ENCODE measurements at places on chromosomes 6 and 20.

DNA sequence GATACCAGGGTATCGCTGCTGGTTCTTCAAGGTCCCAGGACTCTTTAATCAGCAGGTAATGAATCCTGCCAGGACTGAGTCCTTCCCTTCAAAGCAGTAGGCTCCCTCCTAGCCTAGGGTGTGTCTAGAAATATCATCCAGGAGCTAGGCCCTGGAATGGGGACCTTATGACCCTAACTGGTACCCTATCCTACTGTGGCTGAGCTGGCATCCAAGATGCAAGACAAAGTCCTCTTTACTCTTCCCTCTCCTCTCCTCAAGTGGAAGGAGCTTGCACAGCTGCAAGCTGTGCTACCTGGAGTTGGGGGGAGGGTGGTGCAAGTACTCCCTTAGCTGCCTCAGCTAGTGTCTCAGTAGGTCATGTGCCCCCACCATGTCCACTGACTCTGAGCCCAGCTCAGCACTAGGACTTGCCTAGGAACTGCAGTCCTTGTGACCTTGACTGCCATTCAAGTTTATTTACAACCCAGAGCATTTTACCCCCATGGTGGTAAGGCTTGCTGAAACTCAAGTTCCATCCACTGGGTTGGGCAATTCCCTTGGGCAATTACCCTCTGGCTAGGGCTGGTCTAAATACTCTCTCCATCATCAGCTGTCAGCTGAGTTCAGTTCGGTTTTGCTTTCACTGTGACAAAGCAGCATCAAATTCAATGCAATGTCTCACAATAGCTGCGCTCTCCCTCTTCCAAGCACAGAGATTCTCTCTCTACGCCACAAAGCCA lies 48.4 kb upstream of the TOP1 start:
- no peak for DNase-seq

GRCh38 chr6:25307805-25308494 lies 28.8 kb downstream of the CARMIL1 start:
- DNase-seq: no peak

DNA sequence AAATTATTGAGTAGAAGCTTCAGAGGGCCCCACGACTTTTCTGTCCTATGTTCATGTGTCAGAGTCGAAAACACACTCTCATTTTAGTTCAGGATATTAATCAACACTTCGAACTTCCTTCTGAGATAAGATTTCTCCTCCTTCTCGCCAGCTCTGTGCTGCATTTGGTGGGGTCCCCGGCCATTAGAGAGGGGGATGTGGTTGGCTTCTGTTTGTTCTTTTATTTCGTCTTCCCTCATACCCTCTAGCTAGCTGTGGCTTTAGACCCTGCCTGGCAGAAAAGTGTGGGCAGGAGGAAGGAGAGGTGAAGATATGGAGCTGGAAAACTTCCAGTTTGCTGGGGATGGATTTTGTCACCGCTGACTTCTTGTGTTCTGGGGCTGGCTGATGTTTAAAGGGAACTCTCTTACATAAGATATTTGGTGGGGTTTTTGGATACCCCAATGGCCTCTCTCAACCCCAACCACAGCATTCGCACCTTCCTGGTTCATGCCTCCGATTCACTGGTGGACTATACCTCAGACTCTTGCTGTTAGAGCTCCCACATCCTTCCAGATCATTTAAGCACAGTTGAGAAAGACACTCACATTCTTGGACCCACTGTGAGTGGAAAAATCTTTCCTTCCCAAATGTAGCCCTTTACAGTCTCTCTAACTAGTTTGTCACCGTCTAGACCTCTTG lies 30.7 kb upstream of the TMX4 start:
- DNase-seq: no peak

GRCh38 chr20:57652606-57653545 lies 32.6 kb upstream of the ZBP1 start:
- no peak for DNase-seq

- no peak for DNase-seq
These were observed 40.6 kb upstream of the ECHDC1 start for GRCh38 chr6:127383988-127384387.

DNA sequence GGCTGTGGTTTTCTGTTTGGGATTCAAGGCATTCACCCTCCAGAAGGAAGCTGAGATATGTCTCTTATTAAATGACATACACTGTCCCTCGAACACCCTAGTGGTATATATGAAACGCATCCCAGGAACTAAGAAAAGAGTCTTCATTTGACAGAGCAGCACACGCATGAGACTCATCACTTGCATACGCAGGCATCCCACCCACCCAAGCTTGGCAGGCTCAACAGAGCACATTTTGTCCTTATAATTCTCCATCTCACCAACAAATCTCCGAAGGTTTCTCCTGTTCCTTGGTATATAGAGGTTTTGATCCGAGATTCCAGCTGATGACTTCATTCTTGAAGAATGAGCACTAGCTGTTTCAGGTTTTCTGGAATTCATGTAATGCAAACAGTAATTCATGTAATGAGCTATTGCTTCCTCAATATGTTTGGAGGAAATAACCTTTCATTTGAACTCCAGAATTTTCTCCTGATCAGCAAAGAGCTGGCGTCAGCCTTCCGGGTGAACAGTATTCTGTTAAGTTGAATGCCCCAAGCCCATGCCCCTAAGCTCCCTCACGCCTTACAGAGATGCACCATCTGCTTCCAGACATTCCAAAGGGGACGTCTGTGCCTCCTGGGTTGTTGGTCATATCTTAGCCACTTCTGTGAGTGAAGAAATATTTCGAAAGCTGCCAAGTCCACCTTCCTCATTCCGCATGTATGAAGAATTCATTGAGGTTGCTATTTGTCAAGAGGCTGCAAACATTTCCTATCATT lies 66.0 kb upstream of the CDH4 start:
- no peak for DNase-seq

- no peak for DNase-seq
These were observed 517.5 kb downstream of the CDKAL1 start for GRCh38 chr6:21051777-21052176.

DNA sequence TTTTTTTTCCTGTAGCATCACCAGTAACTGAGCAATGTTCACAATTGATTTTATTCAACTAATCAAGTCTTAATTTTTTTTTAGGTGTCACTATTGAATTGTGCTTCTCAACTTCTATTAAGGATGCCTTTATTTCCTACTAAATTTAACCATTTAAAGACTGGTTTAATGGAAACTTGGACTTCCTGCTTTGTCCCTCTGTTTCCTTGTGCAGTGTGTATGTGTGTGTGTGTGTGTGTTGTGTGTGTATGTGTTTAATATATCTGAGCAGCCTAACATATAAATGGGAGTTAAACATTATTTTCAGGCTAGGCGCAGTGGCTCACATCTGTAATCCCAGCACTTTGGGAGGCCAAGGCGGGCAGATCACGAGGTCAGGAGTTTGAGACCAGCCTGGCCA lies 1.8 kb downstream of the SERPINB6 start:
- no peak for DNase-seq

GRCh38 chr6:104050455-104050854 lies 809.3 kb downstream of the HACE1 start:
- DNase-seq: no peak

DNA sequence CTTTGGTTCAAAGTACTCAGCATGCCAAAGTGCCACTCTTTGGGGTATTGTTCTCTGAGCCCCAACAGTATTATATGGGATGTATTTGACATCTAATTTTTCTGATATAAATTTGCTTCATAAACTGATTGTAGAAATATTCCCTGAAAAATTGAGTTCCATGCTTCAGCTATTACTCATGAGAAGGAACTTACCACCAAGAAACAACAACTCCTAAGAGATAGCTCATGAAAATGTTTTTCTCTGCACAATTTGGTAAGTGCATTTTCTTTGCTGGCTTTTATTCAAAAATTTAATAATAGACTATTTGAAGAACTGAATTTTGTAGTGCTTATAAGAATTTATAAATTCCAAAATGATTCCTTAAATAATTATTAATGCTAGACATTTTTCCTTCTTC lies 12.8 kb upstream of the TPD52L1 start:
- no peak for DNase-seq

GRCh38 chr6:50714487-50715379 lies 1.4 kb downstream of the TFAP2D start:
- DNase-seq: no peak

- no peak for DNase-seq
These were observed 23.3 kb upstream of the TOP1 start for GRCh38 chr20:41005361-41005729.

DNA sequence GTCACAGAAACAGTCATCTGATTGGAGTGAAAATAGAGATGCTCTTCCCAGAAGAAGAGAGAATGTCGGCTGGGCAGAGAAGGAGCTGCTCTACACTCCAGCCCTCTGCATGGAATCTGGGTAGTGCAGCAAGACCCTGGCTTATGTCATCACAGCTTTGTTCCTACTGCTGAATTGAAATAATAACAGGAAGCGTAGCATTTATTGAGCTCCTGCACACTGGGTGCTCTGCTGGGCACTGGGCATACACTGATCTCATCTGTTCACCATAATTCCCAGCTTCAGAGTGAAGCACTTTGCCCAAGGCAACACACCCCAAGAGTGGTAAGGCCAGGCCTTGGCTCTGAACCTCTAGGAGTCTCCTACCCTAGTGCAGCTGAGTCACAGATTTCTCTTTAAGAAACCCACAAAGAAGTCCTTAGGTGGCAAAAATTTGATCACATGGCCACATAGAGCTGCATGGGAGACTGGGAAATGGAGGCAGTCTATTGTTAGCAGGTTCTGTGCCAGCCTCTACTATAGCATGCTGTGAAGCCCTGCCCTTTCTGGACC lies 3.9 kb upstream of the SDCBP2 start:
- no peak for DNase-seq

- DNase-seq: no peak
These were observed 43.4 kb downstream of the SLC23A2 start for GRCh38 chr20:4957939-4958362.

DNA sequence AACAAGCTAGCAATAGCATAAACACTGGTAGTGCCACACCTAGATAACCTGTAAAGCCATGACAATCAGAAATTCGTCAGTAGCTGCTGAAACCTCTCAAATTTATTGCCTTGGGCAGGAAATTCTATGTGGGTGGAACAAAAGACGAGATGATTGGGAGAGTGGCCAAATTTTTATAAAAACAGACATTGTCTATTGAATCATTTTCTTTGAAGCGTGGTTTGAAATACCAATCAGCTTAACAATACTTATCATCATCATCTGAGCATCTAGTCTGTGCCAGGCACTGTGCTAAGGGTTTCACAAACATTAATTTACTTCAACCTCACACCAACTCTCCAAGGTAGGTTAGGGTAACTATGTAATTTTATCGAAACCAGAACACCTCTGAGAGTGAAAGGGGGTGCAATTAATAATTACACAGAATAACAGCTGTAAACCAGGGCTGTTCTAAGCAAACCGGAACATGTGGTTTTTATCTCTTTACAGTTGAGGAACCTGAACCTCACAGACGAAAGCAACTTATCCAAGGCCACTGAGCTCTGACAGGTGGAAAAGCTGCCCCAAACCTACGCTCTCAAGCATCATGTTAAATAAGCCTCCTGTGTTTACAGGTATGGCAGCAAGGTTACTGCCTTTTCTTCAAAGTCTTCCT lies 43.4 kb downstream of the NHSL1 start:
- DNase-seq: no peak

GRCh38 chr6:148598724-148599123 lies 148.1 kb upstream of the UST start:
- no peak for DNase-seq

DNA sequence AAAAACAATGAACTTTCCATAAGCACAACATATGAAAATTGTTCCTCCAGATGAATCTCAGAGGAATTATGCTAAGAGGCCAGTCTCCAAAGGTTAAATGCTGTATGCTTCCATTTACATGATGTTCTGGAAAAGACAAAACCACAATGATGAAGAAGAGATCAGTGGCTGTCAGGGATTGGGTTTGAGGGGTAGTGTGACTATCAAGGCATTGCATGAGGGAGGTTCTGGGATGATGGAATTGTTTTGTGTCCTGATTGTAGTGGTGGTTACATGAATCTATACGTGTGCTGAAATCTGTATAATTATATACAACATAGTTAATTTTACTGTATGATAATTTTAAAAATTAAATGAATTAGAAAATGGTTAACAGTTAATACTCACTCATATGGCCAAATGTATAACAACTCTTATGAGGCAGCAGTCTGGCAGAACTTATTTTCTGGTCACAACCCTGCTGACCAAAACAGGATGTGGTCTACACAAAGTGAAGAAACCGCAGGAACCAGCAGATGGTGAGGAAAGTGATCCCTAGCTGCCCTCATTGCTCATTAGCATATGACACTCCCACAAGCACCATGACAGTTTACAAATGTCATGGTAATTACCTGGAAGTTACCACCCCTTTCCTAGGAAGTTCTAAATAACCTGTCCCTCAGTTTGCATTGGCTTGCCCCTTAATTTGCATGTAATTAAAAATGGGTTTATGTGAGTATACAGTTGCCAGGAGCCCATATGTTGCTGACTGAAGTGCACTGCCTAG lies 31.9 kb downstream of the NSFL1C start:
- no peak for DNase-seq

GRCh38 chr20:14799545-14800216 lies 462.3 kb upstream of the FLRT3 start:
- no peak for DNase-seq

DNA sequence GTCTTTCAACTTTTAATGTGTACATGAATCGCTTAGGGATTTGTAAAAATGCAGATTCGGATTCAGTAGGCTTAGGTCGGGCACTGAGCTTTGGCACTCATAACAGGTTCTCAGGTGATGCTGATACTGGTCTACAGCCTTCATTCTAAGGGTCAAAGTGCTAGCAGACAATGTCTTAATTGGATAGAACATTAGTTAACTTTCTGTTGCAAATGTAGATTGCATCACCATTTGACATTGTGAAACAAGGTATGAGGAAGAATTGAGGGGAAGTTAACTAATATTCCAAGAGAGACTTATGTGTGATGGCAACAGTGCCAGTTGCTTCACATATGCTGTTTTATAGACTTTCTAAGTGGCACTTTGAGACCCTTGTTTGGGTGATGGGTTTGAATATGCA lies 86.9 kb downstream of the MLIP start:
- no peak for DNase-seq

- DNase-seq: no peak
These were observed 12.6 kb downstream of the LRP11 start for GRCh38 chr6:149851461-149852110.

DNA sequence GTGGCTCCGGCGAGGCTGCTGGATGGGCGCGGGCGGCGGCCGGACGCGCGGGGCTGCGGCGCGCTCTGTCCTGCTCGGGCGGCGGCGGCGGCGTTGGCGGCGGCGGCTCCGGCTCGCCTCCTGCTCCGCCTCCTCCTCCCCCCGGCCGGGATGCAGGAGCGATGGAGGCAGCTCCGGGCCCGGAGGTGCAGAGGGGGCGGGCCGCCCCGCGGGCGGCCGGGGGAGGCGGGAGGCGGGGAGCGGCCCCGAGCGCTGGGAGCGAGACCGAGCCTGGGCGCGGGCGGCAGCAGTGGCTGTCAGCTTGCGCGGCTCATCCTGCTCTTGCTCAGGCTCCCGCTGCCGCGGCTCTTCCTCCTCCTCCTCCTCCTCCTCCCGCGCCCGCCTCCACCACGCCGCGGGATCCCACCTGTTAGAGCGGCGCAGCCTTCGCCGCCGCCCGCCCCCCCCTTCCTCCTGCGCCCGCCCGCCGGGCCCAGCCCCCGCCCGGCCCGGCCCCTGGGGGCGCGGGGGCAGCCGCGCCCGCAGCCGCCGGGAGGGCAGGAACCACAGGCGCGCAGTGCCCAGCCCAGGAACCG lies at the start of gene NOL4L:
NOL4L (minus strand) TSS at position 323 of the 575 bp plus-strand sequence. CDS start 443 bp downstream, outside the sequence.
- peak; percentile 46 for DNase-seq

- DNase-seq: peak; percentile 81
These were observed at the start of gene PCMTD2 for GRCh38 chr20:64255361-64256281. Gene PCMTD2, plus strand, starts transcription at chr20:64255748. Its CDS starts 4,218 bp downstream, at chr20:64259966.

Data from activated naive CD4-positive, alpha-beta T cell (primary cell).